Cardiac atrium fibroblast (primary cell): ENCODE measurements at places on chromosomes 11 and 22. TPM values are rescaled to one million over a fixed set of nuclear protein-coding genes. Genes with fewer than 3 reads are reported as not detected.

PRAME gene
- under 0.01 TPM in 1 of 2 replicates, not detected in the other for total RNA-seq

TTC36 gene
- not detected in 2 replicates for total RNA-seq

ZPR1 gene
- 20.8 and 43.6 TPM in 2 replicates for total RNA-seq

OR52I2 gene
- total RNA-seq = not detected in 2 replicates

CDHR5 gene
- total RNA-seq = not detected in 2 replicates

ARHGEF17 gene
- 18.6 and 22.6 TPM in 2 replicates for total RNA-seq

PATE3 gene
- total RNA-seq = not detected in 2 replicates

SSTR3 gene
- not detected in 2 replicates for total RNA-seq
